ENCODE measurements at places on chromosomes 6 and 20.

- peak; percentile 86 for DNase-seq
Measured at GRCh38 chr20:59403261-59403961, 103.0 kb downstream of the EDN3 start.

DNA sequence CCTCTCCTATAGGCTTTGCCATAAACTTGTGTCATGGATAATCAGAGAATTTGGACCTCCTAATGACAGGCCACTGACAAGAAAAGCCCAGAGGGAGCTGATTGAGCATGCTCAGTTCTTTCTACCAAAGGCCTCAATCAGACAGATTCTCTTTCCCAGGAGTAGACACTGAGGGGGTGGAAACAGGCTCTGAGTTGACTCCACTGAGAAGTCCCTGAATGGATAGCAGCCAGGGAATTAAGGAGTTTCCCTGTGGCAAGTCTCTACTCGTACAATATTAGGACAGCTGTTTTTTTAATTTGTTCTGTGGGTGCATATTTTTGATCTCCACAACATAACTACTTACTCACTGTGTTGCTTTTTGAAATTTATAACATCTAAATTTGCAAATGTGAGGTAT lies 63.3 kb downstream of the SLC16A10 start:
- DNase-seq, result no peak

- DNase-seq, result peak; percentile 30
Measured at GRCh38 chr6:90586546-90586835, 381 bp downstream of the MAP3K7 start.

- DNase-seq, result no peak
Measured at GRCh38 chr6:134229520-134229919, 88.4 kb downstream of the SGK1 start.

GRCh38 chr20:63951398-63952209 lies 4.6 kb downstream of the UCKL1 start:
- DNase-seq, result no peak

GRCh38 chr6:28775405-28776129 lies 148.2 kb downstream of the TRIM27 start:
- DNase-seq, result no peak

GRCh38 chr6:167020206-167020605 lies 21.0 kb downstream of the CEP43 start:
- peak; percentile 52 for DNase-seq

DNA sequence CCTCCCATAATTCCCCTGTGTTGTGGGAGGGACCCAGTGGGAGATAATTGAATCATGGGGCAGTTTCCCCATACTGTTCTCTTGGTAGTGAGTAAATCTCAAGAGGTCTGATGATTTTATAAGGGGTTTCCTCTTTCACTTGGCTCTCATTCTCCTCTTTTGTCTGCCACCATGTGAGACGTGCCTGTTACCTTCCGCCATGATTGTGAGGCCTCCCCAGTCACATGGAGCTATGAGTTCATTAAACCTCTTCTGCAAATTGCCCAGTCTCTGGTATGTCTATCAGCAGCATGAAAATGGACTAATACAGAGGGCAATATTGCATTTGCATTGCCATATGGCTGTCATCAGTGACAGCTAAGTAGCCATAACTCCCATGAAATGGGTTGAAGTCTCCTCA lies 63.2 kb downstream of the ZNF217 start:
- DNase-seq, result no peak

GRCh38 chr20:51727872-51728271 lies 40.3 kb downstream of the ATP9A start:
- DNase-seq, result no peak

GRCh38 chr6:28124971-28125353 lies 553 bp downstream of the ZSCAN16 start:
- DNase-seq, result no peak

GRCh38 chr6:54717849-54718455 lies 128.6 kb upstream of the FAM83B start:
- peak; percentile 40 for DNase-seq

- peak; percentile 61 for DNase-seq
Measured at GRCh38 chr6:27145731-27146455, 101.6 kb upstream of the PRSS16 start.

DNA sequence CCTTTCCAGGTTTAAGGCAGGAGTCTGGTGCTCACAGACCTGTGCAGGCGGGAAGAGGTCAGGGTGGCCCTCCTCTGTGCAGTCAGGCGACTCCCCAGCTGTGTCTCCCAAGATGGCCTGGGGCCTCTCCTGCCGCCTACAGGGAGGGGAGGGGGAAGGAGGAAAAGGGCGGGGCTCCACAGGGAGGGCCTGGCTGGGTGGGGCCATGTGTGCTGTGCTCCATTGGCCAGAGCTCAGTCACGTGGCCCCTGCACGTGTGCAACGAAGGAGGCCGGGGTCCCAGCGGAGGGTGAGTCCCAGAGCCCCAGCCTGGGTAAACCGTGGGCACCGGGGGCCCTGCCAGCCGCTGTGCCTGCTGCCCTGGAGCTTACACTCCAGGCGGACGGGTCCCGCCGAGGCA lies 211.6 kb downstream of the ZDHHC14 start:
- DNase-seq, result no peak

DNA sequence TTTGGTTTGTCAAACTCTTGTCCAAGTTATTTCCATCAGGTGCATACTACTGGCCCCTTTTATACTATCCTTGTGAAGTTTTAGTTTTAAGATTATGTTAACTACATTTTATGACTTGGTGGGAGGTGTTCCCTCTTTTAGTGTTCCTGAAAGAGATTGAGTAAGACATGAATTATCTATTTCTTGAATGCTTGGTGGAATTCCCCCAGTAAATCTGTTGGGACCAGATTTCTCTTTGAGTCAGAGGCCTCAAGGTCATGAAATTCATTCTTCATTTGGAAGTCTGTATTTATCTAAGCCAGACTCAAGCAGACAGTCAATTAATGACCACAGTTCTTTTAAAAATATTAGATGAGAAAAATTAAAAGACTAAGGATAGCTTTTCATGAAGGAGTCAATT lies 81.3 kb downstream of the MOXD1 start:
- DNase-seq, result no peak

DNA sequence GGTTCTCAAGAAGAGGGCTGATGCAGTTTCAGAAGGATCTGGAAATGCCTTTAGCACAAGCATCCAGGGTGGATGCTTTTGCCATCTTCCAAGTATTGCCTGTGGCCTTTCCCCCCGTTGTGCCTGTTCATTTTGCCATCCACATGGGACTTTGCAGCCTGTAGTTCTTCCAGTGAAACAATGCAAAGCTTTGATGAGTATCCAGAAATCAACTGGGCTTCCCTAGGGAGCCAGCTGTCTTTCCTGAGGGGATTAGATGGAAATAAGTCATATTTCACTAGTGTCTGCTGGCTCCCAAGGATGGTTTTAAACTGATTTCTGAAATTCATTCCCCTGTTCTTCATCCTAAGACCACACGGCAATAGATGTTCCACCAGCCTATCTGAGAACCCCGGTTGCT lies 63.3 kb downstream of the CAP2 start:
- no peak for DNase-seq

- DNase-seq, result no peak
Measured at GRCh38 chr6:139611327-139612134, 237.1 kb upstream of the CITED2 start.

DNA sequence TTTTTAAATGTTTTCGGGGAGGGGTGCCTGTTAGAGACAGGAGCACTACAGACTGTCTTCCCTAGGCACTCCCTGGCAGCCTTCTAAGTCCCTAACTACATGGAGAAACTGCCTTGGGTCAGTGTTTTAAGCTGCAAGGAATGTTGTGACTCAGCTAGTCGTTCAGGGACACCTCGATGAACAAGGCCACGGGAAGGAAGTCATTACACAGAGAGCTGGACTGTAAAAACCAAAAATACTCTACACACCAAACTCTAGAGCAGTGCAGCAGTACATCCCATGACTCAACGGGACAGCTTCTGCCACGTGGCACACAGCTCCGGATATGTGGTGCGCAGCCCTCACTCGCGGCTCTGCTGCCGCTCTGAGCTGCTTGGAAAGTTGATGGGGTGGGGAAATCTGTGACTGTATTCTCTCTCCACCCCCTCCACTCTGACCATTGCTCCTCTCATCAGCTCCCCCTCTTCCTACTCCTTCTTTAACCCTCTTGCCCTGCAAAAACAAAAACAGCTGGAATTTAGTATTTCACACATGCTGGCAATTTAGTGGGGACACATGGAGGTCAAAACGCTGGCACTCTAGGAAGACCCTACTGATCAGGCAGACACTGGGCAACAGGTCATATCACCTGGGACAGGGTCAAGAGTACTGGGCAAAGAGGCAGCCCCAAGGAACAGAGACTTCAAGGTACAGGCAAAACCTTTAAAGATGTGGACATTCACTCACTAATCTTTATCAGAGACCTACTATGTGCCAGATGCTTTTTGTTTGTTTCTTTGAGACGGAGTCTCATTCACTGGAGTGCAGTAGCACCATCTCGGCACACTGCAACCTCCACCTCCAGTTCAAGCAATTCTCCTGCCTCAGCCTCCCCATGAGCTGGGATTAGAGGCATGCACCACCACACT lies 10.9 kb upstream of the LPIN3 start:
- peak; percentile 75 for DNase-seq

DNA sequence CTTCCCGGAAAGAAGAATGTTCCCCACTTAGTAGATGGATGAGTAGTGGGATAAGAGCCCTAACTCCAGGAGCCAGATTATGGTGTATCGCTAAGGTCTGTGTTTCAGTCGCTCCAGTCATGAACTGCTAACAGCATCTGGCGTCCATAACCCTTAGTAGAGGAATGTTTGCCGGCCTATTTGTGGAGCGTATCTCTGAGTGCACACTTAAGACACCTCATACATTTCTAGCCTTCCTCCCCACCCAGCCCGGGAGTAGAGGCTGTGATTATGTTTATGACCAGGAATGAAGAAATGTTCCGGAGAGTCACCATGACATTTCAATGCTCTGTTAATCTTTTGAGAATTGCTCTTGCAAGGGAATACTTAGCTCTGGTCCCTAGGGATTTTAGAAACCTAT lies 251.1 kb upstream of the SOX4 start:
- DNase-seq, result no peak

GRCh38 chr6:35230950-35231349 lies 17.2 kb downstream of the SCUBE3 start:
- DNase-seq, result no peak

GRCh38 chr6:26554697-26555504 lies 16.7 kb downstream of the HMGN4 start:
- no peak for DNase-seq

GRCh38 chr6:91705646-91706045 lies 1118.8 kb upstream of the MAP3K7 start:
- DNase-seq, result no peak

DNA sequence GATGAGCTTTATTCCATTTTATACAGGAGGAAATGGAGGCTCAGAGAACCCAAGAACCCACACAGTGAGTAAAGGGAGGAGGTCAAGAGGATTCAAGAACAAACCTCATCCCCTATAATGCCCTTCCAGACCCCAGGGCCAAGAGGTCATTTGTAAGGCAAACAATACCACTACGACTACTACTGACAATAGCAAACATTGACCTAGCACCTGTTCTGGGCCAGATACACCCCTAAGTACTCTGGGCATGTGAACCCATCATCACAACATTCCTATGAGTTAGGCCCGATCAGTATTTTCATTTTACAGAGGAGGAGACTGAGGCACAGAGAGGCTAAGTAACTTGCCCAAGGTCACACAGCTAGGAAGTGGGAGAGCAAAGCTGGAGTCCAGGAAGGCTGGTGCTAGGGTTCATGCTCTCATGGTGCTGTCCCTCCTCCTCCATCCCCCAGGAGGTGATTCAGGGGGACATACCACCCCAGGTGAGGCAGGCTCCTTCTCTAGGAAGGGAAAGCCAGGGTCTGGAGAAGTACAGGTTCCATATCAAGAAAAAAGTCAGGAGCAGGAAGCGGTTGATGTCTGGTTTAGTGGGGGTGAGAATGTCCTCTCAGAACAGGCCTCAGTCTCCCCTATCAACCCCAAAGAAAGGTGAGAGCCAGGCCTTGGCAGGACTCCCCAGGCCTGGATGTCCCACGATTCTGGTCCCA lies 13.7 kb downstream of the SLC13A3 start:
- no peak for DNase-seq

- DNase-seq, result no peak
Measured at GRCh38 chr6:144547409-144547808, 262.3 kb downstream of the UTRN start.

- DNase-seq, result no peak
Measured at GRCh38 chr6:109087661-109088264, 6.9 kb downstream of the SESN1 start.

GRCh38 chr6:139338795-139339194 lies 35.7 kb downstream of the CITED2 start:
- DNase-seq, result no peak

GRCh38 chr20:51220293-51220706 lies 197.4 kb upstream of the KCNG1 start:
- DNase-seq, result peak; percentile 77

- no peak for DNase-seq
Measured at GRCh38 chr6:74626288-74626687, 579.6 kb downstream of the COL12A1 start.

DNA sequence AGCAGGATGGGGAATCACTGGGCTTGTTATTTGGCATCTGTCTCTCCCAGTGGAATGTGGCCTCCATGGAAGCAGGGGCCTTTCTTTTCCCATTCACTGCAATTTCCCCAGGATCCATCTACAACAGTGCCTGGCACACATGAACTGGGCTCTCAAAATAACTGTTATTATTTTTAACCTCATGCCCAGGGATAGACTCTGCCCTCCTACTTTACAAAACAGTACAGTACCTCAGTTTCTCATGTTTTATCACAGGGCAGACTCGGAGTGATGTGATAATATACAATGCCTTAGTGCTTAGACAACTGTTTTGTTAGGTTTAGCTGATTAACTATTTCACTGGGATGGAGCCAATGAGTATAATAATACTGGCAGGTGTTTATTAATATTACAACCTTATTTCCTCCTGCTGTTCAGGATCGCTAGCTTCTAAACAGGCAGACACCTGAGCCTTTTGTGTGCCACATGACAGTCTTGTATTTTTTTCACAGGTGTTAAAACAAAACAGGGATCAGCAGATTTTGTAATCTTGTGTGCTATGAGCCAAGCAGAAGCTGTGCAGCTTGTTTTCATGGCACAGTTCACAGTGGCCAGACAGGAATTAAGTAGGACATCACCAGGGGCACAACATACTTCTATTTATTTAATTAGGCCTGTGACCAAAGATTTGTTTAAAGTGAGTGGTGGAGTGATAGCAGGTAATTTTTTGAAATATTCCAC lies 157.7 kb upstream of the EYA4 start:
- DNase-seq, result no peak

DNA sequence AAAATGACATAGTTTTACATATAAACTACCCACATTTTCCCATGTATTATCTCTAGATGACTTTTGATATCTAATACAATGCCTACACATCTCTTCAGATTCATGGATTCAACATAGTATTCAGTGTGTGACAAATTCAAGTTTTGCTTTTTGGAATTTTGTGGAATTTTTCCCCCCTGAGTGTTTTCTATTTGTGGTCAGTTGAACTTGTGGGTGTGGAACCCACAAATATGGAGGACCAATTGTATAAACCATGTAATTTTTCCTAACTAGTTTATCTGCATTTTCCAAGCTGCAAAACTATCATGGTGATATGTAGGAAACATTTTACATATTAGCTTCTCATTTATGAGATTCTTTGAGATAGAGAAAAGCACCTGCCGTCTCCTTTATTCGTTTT lies 374.3 kb upstream of the SOX4 start:
- DNase-seq, result no peak

GRCh38 chr6:5657684-5658430 lies 348.9 kb downstream of the NRN1 start:
- no peak for DNase-seq

- DNase-seq, result peak; percentile 71
Measured at GRCh38 chr20:21808863-21809664, 103.6 kb downstream of the PAX1 start.

GRCh38 chr6:12246900-12247299 lies 43.3 kb upstream of the EDN1 start:
- DNase-seq, result no peak
